ENCODE measurements at places on chromosomes 11 and 22.

DNA sequence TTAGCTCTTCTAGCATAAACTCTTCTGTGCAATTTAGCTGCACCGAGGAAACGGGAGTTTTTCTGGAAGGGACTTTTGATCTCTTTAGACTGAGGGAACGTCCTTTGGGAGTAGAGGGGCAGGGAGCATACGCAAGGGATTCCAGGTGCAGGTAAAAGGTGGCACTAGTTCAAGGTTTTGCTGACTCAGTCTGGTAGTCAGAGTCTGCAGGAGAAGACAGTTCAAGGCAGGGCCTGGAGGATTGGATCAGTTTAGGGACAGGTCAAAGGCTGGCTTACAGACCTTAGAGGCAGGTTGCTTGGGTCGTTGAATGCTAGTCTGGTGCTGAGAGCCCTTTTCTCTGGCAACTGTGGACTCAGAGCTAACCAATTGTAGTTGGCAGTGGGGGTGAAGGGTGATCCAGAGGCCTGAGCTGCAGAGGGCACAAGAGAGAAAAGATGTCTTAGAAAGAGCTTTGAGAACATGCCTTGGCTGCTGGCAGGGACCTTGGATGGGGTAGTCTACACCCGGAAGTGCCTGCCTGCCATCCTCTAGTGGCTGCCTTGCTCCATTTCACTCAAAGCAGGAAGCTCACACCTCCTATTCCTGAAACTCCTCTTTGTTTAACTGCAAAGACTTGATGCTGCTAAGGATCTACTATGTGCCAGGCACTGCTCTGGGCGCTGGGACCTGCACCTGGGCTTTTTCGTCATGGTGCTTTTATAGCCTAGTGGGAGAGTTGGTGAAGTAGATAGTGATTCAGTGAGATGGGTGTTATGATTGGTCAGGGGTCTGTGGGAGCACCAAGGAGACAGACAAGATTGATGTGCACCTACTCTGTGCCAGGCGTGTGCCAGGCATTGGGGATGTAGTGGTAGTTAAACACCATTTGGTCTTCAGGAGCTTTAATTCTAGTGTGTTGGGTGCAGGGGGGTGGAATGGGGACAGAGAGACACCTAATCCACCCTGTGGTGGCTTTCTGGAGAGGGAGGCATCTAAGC, 17.1 kb downstream of the MIAT start:
- no peak for DNase-seq

DNA sequence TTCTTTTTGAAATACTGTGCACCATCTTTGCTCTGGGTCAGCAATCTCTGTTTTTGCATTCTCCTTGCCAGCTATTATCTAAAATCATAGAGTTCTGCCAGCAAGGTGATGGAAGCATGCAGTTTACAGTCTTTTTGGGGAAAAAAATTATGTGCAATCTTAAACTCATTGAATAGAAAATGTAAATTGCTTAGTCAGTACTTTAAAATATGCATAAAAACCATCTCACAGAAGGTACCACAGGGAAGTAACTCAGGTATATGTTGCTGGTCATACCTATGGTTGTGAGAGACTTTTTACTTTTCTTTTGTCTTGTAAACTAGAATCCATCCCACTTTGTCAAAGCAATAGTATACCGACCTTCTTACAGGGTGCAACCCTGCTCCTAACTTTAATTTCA, 469.8 kb upstream of the ANO3 start:
- DNase-seq: no peak

DNA sequence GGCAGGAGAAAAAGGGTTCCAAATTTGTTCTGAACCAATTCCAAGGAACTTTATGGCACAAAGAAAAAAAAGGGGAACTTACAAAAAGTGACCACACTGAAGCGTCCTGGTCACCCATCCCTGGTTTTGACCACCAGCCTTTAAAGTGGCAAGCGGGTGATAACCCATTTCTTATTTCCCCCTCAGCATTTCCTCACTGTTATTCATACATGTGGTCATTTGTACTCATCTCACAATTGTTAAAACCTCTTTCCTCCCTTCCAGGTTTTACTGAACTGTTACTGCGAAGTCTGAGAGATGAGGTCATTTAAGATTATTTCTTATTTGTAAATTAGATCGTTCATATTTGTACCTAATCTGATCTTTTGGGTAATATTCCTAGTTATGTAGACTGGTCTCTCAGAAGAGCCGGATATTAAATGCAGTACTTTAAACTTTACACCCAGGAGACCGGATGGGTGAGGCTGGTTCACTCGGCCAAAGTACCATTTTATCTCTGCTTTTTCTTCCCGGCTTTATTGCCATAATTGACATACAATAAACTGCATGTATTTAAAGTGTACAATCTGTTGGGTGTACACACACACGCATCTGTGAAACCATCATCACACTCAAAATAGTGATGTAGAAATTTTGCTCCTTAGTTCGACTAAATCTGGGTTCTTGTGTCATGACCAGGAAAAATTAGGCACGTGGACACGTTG, 47.0 kb downstream of the CDPF1 start:
- DNase-seq: no peak

- DNase-seq: no peak
Measured at GRCh38 chr11:7911011-7911410, 20.1 kb downstream of the OR10A6 start.

GRCh38 chr11:96197103-96197502, 145.9 kb downstream of the MAML2 start:
- no peak for DNase-seq

DNA sequence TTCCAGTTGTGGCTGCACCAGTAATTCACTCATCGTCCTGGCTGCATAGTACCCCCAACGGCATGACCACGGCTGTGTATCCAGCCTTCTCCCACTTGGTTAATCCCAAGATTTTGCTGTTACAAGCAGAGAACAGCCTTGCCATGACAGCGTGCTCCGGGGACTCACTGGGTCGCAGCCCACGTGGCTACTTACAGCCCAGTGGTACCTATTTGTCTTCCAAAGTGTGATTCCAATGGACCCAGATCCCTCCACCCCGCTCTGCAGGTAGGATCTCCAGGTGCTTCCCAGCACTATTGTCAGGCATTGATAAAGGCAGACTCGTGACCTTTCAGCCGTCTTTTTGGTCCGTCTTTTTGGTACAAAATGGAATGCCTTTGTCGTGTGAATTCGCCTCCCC, 119.0 kb upstream of the FGF3 start:
- DNase-seq: no peak

GRCh38 chr22:37231406-37232139, 12.5 kb downstream of the RAC2 start:
- DNase-seq: no peak

GRCh38 chr22:20132686-20133246, 1.2 kb downstream of the ZDHHC8 start:
- no peak for DNase-seq

DNA sequence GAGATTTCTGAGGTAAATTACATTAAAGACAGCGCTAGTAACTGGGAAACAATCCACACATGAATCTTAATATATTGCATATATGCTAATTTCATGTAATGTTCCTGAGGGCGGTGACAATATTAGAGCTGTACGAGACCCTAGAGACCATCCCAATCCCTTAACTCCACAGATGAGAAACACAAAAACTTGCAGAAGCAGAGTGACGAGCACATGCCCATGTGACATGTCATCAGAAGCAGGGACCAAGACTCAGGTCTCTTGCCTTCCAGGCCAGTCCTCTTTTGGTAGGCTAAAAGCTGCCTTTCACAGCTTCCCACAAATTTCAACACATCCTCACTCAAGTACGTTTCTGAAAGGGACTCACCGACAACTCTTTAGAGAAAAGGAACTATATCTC, 11.8 kb downstream of the MAPK1 start:
- DNase-seq: no peak

DNA sequence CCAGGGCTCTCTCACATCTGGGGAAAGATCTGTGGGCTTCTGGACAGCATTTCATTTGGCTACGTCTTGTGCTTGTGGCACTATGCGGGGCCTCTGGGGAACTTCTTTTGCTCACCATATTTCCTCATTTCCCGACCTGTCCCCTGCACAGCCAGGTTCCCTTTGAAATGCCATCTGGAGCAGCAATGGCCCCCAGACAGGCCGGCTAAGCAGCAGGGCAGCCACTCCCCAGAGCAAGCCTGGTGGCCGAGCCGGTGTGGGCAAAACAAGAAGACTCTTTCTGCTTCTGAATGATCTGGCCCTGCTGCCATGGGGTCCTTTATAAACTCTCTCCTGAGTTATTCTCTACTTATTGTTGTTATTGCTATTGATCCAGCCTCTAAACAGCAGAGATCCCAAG, 190.7 kb upstream of the NECTIN1 start:
- DNase-seq: no peak

- no peak for DNase-seq
Measured at GRCh38 chr22:40263191-40263590, 83.1 kb upstream of the ADSL start.

DNA sequence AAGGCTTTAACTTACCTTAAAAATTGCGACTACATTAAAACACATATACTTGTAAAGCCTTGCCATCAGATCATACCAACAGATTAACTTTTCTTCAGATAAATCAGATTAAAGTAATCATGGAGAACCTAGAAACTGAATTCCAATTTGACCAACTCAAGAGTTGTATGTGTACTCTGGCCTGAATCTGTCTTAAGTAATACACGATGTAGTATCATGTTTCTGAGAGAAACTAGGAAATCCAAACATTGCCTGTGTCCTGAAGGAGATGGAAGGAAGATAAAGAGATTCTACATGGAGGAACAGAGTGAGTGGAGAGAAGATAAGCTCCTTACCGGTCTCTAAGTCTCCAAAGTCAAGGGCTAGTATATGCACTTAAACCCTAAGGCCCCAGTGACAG, 162.1 kb downstream of the CADM1 start:
- DNase-seq: no peak

GRCh38 chr11:134229126-134229790, 4.8 kb downstream of the VPS26B start:
- DNase-seq: no peak

DNA sequence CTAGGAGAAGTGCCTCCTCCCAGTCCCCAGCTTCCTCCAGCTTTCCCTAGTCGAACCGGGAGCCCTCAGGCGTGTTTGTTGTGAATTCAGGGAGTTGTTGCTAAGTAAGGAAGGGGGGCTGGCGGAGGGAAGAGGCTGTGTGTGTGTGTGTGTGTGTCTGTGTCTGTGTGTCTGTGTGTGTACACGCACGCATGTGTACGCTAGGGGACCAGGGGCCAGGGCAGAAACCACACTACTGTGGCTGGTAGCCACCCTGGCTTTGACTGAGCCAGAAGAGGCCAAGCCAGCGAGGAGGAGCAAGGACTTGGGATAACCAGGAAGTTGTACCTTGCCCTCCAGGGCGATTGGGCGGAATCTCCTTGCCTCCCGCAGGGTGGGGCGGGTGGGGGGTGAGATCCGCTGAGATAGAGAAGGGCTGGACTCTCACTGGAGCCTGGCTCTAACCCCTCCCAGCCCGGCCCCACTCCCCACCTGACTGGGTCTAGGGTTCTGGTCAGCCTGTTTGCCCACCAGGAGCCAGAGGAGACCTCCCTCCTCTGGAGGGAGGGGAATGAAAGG, 7.5 kb downstream of the BCL9L start:
- DNase-seq: no peak

DNA sequence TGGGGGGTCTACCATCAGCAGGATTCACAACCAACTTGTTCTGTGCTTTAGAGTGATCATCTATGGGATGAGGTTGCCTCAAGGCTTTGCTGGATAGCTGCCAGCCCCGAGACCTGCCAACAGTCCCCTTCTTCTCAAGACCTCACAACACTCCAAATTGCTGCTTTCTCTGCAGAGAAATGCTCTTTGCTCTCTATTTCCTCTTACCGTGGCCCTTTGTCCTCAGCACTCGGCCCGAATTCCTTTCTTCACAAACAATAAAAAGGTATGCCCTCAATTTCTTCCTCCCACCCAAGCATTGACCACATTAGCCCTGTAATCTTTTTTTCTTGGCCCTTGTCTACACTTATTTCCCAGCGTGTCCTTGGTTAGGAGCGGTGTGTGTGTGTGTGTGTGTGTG, 147.4 kb upstream of the SNX19 start:
- DNase-seq: no peak

- DNase-seq: no peak
Measured at GRCh38 chr11:83172551-83172950, 15.6 kb downstream of the PCF11 start.

DNA sequence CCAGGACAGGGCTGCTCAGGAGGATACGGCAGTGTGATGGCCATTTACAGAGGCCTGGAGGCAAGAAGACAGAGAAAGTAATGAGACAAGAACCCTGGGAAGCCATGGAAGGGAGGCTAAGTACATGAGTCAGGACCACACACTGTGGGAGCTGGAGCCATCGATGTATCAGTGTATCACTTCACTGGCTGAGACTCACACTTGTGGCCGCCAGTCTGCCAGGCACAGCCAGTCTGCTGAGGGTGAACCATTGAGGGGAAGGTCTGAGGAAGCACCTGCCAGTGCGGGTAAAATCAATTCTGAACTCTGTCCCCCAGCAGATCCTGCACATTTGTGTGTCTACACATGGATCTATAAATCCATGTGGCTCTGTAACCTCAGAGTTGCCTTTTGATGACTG, 195.6 kb downstream of the GRIK4 start:
- DNase-seq: no peak

GRCh38 chr22:19643448-19644313, 70.6 kb upstream of the SEPTIN5 start:
- no peak for DNase-seq

DNA sequence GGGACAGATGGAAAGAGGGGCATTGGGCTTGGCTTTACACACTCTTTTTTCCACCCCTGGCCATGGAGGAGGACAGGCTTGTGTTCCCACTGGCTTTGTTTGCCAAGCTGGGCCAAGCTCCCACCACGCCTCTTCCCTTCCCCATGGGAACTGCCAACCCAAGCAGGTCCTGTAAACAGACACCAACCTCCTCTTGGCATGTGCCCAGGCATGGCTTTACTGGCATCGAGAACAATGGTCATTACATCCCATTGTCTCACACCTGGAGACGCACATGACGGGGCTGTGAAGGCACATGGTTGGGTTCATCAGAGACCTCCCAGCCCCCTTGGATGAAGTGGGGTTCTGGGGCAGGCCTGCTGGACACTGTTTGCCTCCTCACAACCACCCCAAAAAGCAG, 11.7 kb downstream of the SEC14L3 start:
- DNase-seq: no peak

GRCh38 chr22:40524392-40525249, 111.9 kb downstream of the MRTFA start:
- no peak for DNase-seq

DNA sequence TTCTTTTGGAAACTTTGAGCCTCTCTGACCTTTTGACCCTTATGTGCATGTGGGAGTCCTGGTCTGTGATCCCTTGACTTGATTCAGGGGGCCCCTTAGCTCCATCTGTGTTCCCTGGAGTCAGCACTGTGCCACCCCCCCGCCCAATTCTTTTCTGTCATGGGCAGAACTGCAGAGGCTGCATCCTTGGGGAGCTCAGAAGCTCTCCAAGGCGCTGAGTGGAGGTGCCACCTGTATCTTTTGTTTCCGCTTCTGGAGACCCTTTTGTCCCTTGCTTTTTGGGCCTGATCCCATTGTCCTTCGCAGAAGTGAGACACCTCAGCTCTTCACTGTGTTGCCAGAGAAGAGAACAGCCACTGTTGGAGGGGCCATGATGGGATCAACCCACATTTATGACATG, 2.4 kb upstream of the PACS1 start:
- no peak for DNase-seq

- peak; percentile 16 for DNase-seq
Measured at GRCh38 chr11:88345408-88345807, 7.9 kb upstream of the CTSC start.

- DNase-seq: no peak
Measured at GRCh38 chr11:125901872-125902271, 1.1 kb downstream of the PUS3 start.
